Epithelial cell of alveolus of lung (primary cell): ENCODE measurements at places on chromosomes 12 and 14. TPM values are rescaled to one million over a fixed set of nuclear protein-coding genes. Genes with fewer than 3 reads are reported as not detected.

EXOC3L4 gene
- total RNA-seq = not detected in 2 replicates

FAM216A gene
- 14.9 and 16.4 TPM in 2 replicates for total RNA-seq

KLHL33 gene
- total RNA-seq = 0.13 TPM in 1 of 2 replicates, not detected in the other

TAS2R14 gene
- total RNA-seq = 0.56 and 1.9 TPM in 2 replicates

ASCL1 gene
- not detected in 2 replicates for total RNA-seq

CD163 gene
- total RNA-seq = not detected in 2 replicates

SPIC gene
- not detected in 2 replicates for total RNA-seq

CPM gene
- total RNA-seq = 5.2 and 5.4 TPM in 2 replicates

DCAF11 gene
- 21.0 and 34.9 TPM in 2 replicates for total RNA-seq

CACNA2D4 gene
- total RNA-seq = 0.39 and 1.8 TPM in 2 replicates

LRRC10 gene
- not detected in 2 replicates for total RNA-seq

CLEC1A gene
- total RNA-seq = 0.13 TPM in 1 of 2 replicates, not detected in the other

MYH7 gene
- 0.56 TPM in 1 of 2 replicates, not detected in the other for total RNA-seq

TRPV4 gene
- 1.2 and 8.7 TPM in 2 replicates for total RNA-seq

KLRF2 gene
- total RNA-seq = not detected in 2 replicates

CELA1 gene
- not detected in 2 replicates for total RNA-seq

TMPRSS12 gene
- total RNA-seq = not detected in 2 replicates

ACSS3 gene
- 6.9 and 10.1 TPM in 2 replicates for total RNA-seq

SLC7A8 gene
- total RNA-seq = 0.26 and 4.6 TPM in 2 replicates

SOAT2 gene
- total RNA-seq = 0.48 TPM in 1 of 2 replicates, not detected in the other

MIP gene
- total RNA-seq = not detected in 2 replicates

DPF3 gene
- total RNA-seq = 1.2 and 4.5 TPM in 2 replicates

CEBPE gene
- not detected in 2 replicates for total RNA-seq

EIF2B2 gene
- 48.1 and 54.3 TPM in 2 replicates for total RNA-seq

ZFHX2 gene
- 0.08 and 0.39 TPM in 2 replicates for total RNA-seq

NOC4L gene
- total RNA-seq = 15.3 and 24.2 TPM in 2 replicates

ZNF891 gene
- 0.39 and 1.6 TPM in 2 replicates for total RNA-seq

SLC25A47 gene
- 0.48 TPM in 1 of 2 replicates, not detected in the other for total RNA-seq

ASB2 gene
- total RNA-seq = 0.13 TPM in 1 of 2 replicates, not detected in the other

ANO6 gene
- 33.9 and 38.9 TPM in 2 replicates for total RNA-seq

MYF5 gene
- not detected in 2 replicates for total RNA-seq

PRIMA1 gene
- not detected in 2 replicates for total RNA-seq

RAD9B gene
- 0.32 and 0.39 TPM in 2 replicates for total RNA-seq

NELL2 gene
- not detected in 2 replicates for total RNA-seq

PFDN5 gene
- 447 and 505 TPM in 2 replicates for total RNA-seq

RNASE4 gene
- 18.6 and 27.5 TPM in 2 replicates for total RNA-seq
